ENCODE measurements at places on chromosomes 5 and 9.

DNA sequence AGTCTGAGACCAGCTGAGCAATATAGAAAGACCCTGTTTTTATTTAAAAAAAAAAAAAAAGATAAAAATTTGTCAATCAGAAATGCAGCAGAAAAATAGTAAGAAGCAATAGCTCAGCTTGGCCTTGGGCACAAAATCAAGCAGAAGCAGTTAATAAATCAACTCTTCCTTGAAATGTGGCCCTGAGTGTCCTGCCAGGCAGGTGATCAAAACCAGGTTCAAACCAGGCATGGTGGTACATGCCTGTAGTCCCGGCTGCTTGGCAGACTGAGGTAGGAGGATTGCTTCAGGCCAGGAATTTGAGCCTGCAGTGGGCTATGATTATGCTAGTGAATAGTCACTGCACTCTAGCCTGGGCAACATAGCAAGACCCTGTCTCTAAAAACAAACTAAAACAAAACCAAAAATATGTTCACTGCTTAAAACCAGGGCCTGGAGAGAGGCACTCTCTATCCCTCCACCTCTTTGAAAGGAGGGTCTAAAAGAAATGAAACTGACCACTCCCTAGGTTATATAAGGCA lies 27.9 kb upstream of the KLF9 start:
- no peak for DNase-seq

- DNase-seq: no peak
Observed at GRCh38 chr9:130837002-130837511, 2.0 kb downstream of the ABL1 start.

- peak; percentile 68 for DNase-seq
Observed at GRCh38 chr5:171521219-171521633, 101.8 kb downstream of the FGF18 start.

GRCh38 chr5:170297589-170298462 lies at the start of gene LCP2:
Gene LCP2 (minus strand): TSS chr5:170297777. CDS start chr5:170297611, 166 bp downstream.
- DNase-seq: no peak

DNA sequence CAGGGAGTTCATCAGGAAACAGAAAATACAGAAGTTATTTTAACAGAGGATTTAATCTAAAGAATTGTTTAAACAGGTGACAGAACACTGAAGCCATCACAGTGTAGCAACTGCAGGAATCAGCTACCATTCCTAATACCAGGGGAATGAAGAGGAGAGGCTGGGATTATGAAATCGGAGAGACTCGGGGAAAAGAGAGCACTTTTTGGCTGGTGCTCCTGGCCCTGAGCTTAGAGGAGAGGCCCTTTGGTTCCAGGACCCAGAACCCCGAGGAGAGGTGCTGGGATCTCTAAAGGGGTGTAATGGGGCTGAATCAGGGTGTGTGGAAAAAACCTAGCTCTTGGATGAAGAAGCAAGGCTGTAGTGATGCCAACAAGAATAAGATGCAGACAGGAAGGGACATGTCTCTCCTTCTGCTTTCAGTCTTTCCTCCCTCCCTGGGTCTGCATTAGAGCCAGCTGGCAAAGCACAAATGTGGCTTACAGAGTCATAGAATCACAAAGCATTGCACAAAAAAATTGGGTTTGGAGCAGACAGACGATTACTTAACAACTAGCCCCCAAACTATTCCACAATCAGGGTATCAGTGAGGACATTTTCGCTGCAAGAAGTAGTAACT lies 11.6 kb upstream of the SFXN1 start:
- DNase-seq: no peak

- no peak for DNase-seq
Observed at GRCh38 chr9:26551451-26551850, 341.2 kb downstream of the CAAP1 start.

DNA sequence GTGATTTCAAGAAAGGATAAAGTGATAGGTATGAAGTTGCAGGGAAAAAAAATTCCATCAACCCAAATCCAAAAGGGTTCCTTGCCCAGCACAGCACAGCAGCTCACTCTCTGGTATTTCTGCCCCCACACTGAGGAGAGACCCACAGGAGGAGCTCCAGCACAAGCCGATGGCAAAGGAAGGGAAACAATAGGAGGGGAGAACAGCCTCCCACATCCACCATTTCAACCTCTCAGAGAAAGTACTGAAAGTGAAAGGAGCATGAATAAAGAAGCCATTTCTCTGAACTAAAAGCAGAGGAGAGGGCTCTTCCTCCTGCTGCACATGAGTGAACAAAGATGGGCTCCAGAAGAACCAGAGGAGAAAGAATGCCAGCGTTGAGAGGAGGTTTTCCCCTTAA lies 54.9 kb upstream of the ZSWIM6 start:
- no peak for DNase-seq

GRCh38 chr5:6435356-6435755 lies 13.3 kb upstream of the UBE2QL1 start:
- peak; percentile 39 for DNase-seq

DNA sequence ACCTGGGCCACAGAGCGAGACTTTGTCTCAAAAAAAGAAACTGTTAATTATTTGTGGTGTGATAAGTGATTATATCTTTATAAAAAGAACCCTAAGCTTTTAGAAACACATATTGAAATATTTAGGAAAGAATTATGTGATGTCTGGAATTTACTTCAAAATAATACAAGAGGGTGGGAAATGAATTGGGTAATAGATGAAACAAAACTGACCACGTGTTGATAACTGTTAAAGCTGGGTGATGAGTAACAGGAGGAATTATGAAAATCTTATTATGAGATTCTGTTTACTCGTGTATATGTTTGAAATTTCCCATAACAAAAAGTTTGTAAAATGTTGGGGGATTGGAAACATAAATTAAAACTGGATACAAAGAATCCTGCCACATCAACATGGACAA lies 33.0 kb upstream of the PPP2CA start:
- DNase-seq: no peak

DNA sequence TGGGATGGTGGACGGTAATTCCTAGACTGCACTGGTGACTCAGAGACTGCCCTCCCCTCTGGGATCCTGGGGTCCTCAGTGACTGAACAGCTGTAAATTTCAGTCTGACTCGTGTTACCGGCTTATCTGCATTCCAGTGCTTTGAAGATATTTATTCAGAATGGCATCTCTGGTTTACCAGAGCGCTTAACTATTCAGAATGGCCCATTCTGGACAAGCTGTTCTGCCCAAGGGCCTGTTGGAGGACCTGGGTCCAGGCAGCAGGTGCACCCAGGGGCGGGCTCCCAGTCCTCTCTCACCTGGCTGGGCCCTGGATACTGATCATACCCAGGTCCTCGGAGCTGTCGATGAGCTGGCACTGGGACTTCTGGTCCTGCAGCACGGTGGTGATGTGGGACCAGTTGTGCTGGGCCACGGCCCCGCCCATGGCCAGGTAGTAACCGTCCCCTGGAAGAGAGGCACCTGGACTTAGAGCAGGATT lies 48.0 kb downstream of the SARDH start:
- no peak for DNase-seq

GRCh38 chr9:135480071-135480939 lies 723 bp downstream of the PPP1R26 start:
- DNase-seq: peak; percentile 49
